ENCODE measurements at places on chromosomes 11 and 22.

DNA sequence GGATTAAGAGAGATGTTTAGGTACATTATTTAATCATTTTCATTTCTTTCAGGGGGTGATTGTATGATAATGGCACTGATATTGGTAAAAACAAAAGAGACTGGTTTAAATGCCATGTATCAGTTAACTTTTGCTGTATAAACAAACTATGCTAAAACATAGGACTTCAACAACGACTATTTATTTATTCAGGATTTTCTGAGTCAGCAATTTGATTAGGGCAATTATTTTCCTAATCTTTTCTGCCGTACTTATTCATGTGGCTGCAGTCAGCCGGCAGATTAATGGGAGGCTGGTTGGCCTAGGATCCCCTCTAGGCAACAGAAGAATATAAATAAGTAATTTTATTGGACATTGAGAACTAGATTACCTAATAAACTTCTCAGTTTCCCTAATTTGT, 661.7 kb upstream of the RAG2 start:
- no peak for DNase-seq
- no peak overlapping the region for H3K27ac ChIP-seq
- no peaks in the 10 kb centered on the region for H3K4me1 ChIP-seq
- no peaks in the 10 kb centered on the region for H3K27me3 ChIP-seq

DNA sequence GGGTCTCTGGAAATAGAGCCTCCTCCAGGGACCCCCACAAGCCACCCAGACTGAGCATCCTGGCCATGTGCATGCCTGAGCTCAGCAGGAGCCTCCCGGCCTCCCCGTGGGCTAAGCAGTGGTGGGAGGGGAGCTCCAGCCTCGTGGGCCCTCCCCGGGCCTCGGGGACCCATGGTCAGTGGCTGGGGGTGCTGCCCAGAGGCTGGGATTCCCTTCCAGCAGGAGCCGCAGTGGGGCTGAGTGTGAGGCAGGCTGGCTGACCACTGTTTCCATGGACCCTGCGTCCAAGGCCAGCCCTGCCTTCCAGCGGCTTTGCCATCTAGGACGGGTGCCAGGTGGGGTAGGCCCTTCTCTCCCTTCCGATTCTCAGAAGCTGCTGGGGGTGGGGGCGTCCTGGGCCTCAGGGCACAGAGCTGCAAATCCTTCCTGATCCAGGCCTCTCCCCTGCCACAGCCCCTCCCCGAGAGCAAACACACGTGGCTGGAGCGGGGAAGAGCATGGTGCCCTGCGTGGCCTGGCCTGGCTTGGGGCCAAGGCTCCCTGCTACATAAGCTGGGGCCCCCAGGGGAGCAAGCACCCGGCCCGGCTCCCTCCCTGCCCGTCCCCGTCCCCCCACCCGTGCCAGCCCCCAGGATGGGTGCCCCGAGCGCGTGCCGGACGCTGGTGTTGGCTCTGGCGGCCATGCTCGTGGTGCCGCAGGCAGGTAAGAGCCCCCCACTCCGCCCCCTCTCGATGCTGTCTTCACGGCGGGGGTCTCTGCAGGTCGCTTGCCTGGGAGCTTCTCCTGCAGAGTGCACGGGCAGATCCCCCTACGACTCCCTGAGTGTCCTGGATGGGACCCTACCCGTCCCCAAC, at the start of gene MUC5B:
Gene MUC5B (plus strand): TSS at position 576 of the 855 bp plus-strand sequence. CDS start 58 bp downstream, at position 634.
- peak; percentile 92 for DNase-seq
- H3K27me3 ChIP-seq = no peaks in the 10 kb centered on the region
- H3K27ac ChIP-seq = peak within 1 kb of the TSS; percentile 59
- peak within 1 kb of the TSS; percentile 42 for H3K4me3 ChIP-seq
- peaks cover 23% of the 10 kb centered on the region for H3K4me1 ChIP-seq

DNA sequence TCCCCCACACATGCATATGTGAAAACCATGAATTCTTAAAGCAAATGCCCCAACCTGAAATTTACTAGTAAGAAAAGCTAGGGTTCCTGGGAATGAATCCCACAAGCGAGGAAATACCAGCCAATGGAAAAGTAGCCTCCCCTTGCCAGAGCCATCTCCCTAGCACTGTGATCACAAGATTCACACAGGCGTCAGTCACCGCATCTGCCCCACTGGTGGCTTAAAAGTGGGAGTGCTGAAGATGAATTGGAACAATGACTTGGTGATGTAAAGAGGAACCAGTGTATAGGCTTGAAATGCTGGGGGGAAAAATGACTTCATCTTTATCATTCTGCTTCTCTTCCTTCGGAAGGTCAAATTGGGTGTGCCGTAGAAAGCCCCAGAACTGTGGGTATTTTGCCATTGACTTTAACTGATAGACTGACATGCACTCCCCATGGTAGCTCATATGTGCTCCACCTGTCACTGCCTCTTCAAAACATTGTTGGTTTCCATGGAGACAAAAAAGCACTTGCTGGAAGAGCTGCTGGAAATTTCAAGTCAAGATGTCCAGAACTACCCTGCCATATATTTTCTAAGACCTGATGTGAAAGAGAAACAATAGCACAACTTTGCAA, 19.2 kb upstream of the ASPHD2 start:
- H3K36me3 ChIP-seq = no peaks in the 10 kb centered on the region
- no peak overlapping the region for H3K4me3 ChIP-seq
- H3K4me1 ChIP-seq = no peaks in the 10 kb centered on the region

DNA sequence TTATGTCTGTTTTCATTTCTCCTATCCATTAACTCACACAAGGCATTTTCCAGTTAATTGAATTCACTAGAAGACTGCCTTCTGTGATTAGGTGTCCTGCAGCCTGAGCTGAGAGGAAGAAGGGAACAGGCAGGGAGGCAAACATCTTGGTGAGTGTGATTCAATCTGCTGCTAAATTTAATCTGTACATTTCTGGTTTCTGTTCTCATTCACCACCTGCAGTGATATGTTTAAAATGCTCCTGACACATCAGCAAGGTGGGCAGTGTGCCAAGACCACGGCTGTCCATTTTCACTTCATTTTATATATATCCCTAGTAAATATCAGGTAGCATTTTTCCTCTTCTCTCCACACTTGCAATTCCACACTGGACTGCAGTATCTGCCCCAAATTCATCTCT, 416.5 kb downstream of the TMEM135 start:
- no peaks in the 10 kb centered on the region for H3K36me3 ChIP-seq
- H3K27ac ChIP-seq = no peak overlapping the region
- no peaks in the 10 kb centered on the region for H3K27me3 ChIP-seq
- no peak overlapping the region for H3K4me3 ChIP-seq
- H3K4me1 ChIP-seq = no peaks in the 10 kb centered on the region

- no peak overlapping the region for H3K27ac ChIP-seq
- no peak overlapping the region for H3K4me3 ChIP-seq
- H3K27me3 ChIP-seq = no peaks in the 10 kb centered on the region
- H3K36me3 ChIP-seq = no peaks in the 10 kb centered on the region
These were observed 226.9 kb downstream of the OPCML start for GRCh38 chr11:133305208-133305956.

DNA sequence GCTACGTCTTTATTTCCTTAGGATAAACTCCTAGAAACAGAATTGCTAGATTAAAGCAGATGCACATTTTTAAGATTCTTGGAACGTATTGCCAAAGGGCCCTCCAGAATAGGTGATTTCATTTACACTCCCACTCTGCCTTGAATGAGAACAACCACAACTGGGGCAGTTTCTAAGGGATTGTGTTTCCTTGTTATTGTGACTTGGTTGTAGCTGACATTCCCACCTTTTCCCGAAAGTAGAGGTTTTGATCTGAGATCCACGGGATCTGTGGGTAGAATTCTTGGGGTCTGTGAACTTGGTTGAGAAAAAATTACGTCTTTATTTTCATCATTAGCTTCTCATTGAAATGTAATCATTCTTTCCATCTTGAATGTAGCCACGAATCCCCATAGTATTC, 21.5 kb downstream of the LRRC32 start:
- no peaks in the 10 kb centered on the region for H3K36me3 ChIP-seq
- no peaks in the 10 kb centered on the region for H3K27me3 ChIP-seq
- no peak overlapping the region for H3K27ac ChIP-seq
- no peak overlapping the region for H3K4me3 ChIP-seq

GRCh38 chr11:65113839-65114238, 2.2 kb downstream of the TM7SF2 start:
- H3K36me3 ChIP-seq = no peaks in the 10 kb centered on the region
- DNase-seq = no peak
- no peak overlapping the region for H3K27ac ChIP-seq
- H3K4me3 ChIP-seq = no peak overlapping the region

DNA sequence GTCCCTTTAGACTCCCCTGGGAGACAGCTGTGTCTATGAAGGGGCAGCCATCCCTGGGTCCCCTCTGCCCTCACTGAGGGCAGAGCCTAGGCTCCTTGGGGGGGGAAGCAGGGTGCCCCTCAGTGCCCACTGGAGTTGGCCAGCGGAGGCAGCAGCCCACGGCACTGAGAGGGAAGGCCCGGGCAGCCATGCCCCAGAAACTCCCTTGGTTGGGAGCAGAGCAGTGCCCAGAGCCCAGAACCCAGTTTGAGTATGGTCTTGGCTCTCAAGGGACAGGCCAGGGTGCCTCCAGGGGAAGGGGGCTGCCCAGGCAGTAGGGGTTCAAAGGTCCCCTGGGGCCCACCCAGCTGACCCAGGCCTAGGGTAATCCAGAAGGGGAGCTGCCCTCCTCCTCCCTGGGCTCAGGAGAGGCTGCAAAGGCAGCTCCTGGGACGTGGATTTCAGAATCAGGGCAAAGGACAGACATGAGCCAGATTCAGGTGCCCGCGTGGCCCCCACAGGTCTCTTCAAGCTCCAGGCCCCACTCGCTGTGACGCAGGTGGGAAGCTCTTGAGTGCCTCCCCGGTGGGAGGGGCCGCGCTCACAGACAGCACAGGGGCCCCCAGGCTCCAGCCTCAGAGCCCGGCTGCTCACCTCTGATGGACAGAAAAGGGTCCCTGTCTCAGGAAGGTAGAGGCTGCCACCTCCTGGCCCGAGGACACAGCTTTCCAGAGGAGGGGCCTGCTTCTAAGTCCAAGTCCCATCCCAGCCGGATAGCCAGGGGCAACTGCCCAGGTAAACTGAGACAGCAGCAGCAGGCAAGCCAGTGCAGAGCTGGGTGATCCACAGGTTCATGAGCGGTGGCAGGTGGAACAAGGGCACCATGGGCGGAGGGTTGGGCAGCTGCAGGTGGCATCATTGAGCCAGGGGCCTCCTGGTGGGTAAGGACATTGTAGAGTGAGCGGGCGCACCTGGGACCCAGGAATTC, 2.6 kb downstream of the C11orf21 start:
- no peaks in the 10 kb centered on the region for H3K36me3 ChIP-seq
- H3K27ac ChIP-seq = no peak overlapping the region
- H3K4me1 ChIP-seq = no peaks in the 10 kb centered on the region
- H3K27me3 ChIP-seq = no peaks in the 10 kb centered on the region
- peak; percentile 38 for DNase-seq

DNA sequence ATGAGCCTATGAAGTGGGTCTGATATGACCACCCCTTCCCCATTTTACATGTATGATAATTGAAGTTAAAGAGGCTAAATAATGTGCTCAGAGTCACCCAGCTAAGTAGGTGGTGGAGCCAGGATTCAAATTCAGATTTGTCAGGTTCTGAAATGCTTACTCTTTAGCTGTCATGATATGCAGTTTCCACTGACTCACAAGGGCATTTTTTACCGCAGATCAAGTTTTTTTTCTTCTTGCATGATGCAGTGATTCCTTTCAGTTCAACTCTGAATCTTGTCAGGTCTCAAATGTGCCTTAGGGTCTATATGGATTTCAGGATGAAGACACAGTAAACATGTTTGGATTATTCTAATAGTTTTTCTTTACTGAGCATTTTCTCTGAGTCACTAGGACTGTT, 12.6 kb upstream of the TRIM44 start:
- H3K4me3 ChIP-seq = no peak overlapping the region
- no peaks in the 10 kb centered on the region for H3K27me3 ChIP-seq
- no peak overlapping the region for H3K27ac ChIP-seq
- no peaks in the 10 kb centered on the region for H3K36me3 ChIP-seq
- H3K4me1 ChIP-seq = no peaks in the 10 kb centered on the region

- no peaks in the 10 kb centered on the region for H3K27me3 ChIP-seq
- no peaks in the 10 kb centered on the region for H3K4me1 ChIP-seq
These were observed 2.9 kb downstream of the PIK3IP1 start for GRCh38 chr22:31289344-31289743.

- H3K36me3 ChIP-seq = no peaks in the 10 kb centered on the region
- no peak for DNase-seq
- no peak overlapping the region for H3K27ac ChIP-seq
- peaks cover 47% of the 10 kb centered on the region for H3K4me1 ChIP-seq
- no peaks in the 10 kb centered on the region for H3K27me3 ChIP-seq
These were observed 14.3 kb downstream of the PACSIN2 start for GRCh38 chr22:43000441-43001175.

DNA sequence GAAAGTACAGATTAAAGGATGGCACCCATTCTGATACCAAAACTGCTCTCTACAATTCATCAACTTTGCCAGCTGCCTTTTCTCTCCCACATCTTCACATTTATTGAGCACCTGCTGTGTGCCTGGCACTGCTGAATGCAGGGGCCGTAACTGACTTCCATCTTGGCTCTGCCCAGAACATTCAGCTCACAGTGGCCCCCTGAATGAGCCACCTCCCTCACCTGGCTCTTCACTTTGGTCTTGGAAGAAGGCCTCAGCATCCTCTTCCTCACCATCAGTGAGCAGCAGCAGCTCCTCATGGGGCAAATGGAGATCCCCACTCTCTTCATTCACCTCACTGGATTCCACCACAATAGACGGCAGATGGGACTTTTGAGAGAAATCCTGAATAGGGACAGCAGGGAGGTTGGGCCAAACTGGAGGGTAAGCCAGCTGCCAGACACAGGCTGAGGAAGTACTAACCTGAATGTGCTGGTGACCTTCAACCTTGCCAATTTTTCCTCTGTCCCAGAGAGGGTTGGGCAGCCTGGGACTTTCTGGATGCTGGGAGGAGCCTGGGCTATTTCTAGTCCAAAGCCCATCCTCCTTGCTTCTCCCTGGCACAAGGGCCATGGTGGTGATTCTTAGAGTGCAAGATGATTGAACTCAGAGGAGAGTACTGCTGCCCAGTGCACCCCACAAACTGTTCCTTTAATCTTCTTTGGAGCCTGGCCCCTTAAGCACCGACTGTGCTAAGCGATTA, 1.9 kb upstream of the UQCC3 start:
- no peaks in the 10 kb centered on the region for H3K27me3 ChIP-seq
- peak overlapping the region; percentile 81 for H3K27ac ChIP-seq
- peak; percentile 81 for DNase-seq

DNA sequence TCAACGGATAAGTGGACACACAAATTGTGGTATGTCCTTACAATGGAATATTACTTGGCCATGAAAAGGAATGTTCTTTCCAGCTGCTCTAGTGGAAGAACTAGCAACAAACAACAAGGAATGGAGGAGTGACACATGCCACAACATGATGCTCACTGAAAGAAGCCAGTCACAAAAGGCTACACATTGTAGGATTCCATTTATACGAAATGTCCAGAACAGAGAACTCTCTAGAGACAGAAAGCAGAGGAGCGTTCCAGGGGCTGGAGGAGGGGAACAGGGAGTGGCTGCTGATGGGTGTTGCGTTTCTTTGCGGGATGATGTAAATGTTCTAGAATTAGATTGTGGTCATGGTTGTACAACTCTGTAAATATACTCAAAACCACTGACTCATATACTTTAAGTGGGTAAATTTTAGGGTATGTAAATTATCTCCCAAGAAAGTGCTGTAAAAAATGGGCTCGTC, 32.4 kb upstream of the PDGFB start:
- no peak for DNase-seq
- H3K27ac ChIP-seq = no peak overlapping the region
- H3K4me1 ChIP-seq = no peaks in the 10 kb centered on the region
- H3K36me3 ChIP-seq = no peaks in the 10 kb centered on the region
- H3K27me3 ChIP-seq = no peaks in the 10 kb centered on the region
- H3K4me3 ChIP-seq = no peak overlapping the region
